ENCODE measurements at places on chromosomes 6 and 20.
A peak's percentile ranks its signal among the peaks of the same experiment; 100 is the strongest.

DNA sequence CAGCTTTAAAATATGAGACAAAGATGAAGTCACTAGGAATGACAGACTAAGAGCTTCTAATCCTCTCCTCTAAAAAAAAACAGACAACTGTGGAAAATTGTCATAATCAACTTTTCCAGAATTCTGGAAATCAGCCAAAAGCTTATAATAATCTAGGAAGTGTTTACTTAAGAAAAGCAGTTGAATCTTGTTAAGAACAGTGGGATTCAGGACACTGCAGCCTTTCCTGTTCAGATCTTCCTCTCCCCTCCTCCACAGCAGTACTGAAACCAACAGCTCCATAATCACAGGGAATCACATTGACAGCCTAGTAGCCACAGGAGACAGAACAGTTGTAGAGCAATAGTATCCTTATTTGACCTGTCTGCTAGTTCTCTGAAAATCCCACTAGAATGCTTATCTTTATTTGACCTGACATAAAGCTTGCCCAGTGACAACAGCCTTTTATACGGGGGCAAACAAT, 41.6 kb downstream of the IBTK start:
- DNase-seq, result peak; percentile 92

- no peak for DNase-seq
Observed at GRCh38 chr6:6781873-6782227, 193.3 kb downstream of the LY86 start.

DNA sequence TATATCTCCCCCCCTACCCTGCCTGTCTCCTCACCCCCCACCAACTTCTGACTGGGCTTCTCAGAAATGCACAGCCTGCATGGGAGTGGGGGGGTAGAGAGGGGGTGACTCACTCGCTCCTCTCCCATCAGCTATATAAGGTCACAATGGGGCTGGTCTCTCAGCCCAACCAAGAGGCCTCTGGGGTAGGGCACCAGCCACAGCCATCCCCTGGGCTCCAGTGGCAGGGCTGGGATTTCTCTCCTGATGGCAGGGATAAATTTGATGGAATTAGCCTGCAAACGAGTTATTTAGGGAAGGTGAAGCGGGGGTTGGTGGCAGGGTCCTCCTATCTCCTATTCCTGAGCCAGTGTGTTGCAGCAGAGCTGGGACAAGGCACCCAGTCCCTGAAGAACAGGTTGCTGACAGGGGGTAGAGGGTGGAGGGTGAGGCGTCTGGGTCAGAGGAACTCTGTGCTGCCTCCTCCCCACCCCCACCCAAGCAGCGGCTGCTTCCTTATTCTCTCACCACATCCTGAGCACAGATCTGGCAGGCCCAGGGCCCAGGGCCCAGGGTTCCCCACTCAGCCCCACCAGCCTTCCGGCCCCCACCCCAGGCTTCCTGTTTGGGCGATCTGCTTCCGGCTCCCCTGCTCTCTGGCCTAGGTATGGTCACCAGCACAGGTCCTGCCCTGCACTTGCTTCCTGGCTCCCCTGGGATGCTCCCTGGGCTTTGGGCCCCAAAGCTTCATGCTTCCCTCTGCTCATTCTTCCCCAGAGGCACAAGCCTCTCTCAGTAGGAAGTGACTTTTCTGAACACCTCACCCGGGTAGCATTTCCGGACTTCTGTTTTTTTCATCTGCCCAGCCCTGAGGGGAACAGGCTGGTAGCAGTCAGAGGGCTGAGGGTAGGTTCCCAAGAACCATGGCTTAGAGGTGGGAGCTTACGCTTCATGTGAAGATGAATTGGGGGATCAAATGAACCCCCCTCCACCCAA, 4.0 kb downstream of the PPP1R18 start:
- peak; percentile 81 for DNase-seq

- DNase-seq, result peak; percentile 83
Observed at GRCh38 chr20:2314759-2315439, 19.1 kb downstream of the TGM3 start.

DNA sequence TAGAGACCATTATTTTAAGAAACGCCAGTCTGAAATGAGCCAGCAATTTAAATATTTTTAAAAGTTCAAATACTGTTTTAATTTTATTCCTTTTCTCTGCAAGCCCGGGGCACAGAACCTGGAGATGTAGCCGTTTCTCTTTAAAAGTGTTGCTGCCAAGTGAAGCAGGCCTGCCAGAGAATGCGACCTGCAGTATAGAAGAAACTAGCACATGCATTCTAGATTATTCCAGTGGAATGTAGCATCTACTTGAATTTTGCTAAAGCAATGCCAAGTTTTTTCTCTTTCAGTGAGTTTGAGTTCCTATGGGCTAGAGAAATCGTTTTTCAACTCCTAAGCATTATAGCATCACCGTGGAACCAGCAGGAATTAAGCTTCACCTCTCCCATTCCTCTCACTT, 101.3 kb downstream of the QRSL1 start:
- no peak for DNase-seq

DNA sequence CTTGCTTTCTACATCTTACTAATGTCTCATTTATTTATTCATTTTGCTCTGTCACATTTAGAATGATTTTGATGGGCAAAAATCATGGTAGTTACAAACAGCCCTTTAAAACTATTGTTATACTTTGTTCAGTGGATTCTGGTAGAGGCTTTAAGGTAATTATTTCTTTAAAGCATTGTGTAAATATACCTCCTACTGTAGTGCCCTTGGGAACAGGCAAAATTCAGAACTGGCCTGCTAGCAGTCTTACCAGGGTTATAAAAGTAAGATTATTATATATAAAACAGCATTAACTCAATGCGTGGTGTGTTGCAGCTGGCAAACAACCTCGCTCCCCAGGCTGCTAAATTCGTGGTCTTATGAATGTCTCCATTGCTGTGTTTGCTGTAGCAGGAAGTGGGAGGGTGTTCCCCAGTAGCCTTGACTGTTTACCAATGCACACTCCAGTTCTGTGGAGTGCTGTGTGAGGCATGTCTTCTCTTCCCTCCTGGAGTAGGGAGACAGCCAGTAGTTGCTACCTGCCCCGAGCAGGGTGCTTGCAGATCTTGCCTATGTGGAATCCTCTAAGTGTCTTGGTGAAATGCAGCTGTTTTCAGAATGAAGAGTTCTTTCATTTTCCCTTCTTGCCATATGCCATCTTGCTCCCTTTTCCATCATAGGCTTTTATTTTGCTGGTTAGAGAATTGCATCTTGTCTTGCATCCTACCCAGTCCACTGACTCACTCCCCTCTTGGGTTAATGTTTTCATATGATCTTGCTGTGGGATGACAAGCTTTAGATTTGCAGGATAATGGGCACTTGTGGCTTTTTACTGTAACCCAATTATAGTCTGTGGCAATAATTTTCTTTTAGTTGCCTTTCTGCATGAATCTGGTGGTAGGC, 45.3 kb downstream of the IGF2R start:
- no peak for DNase-seq

- peak; percentile 77 for DNase-seq
Observed at GRCh38 chr6:26172608-26172968, 85.4 kb downstream of the HFE start.

DNA sequence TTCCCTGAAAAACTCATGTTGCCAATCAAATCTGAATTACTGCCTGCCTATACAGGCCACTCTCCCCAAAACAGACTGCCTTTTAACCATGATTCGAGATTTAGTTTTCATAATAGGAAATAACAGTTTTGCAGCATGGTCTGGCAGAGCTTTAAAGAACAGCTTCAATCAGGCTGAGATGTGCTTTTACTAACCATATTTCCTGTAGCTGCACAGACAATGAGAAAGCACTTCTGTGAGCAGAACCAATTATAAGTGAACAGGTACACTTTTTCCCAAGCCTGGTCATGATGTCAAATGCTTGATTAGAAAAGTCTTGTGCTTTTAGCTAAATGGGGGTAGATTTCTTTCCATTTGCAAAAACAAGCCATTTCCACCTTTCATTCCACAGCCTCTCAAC, 108.2 kb downstream of the THEMIS start:
- DNase-seq, result no peak

GRCh38 chr6:13934721-13935120, 10.0 kb downstream of the RNF182 start:
- DNase-seq, result no peak

GRCh38 chr6:131952886-131953509, 1.8 kb upstream of the CCN2 start:
- DNase-seq, result no peak

- peak; percentile 28 for DNase-seq
Observed at GRCh38 chr6:149766156-149766769, 16.7 kb downstream of the PCMT1 start.

- peak; percentile 28 for DNase-seq
Observed at GRCh38 chr6:45494416-45495135, 116.8 kb upstream of the SUPT3H start.

DNA sequence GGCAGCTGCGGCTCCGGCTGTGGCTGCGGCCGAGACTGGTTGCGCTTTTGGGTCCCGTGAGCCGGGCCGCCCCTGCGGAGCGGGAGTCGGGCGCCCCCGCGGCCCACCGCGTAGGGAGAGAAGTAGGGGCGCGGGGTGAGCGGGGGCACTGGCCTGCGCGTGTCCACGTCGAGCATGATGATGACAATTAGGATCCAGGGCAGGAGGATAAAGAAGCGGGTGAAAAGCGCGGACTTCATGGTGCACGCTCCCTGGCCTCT, 739 bp downstream of the B3GAT2 start:
- DNase-seq, result no peak

DNA sequence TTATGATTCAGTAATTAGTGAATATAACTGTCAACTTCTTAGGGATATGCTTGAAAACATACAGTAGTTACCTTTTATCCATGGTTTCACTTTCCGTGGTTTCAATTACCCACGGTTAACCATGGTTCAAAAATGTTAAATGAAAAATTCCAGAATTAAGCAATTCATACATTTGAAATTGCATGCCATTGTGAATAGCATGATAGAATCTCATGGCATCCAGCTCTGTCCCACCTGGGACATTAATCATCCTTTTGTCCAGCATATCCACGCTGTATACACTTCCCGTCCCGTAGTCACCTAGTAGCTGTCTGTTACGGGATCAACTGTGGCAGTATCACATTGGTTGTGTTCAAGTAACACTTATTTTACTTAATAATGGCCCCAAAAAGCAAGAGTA, 781.7 kb upstream of the CITED2 start:
- DNase-seq, result no peak

DNA sequence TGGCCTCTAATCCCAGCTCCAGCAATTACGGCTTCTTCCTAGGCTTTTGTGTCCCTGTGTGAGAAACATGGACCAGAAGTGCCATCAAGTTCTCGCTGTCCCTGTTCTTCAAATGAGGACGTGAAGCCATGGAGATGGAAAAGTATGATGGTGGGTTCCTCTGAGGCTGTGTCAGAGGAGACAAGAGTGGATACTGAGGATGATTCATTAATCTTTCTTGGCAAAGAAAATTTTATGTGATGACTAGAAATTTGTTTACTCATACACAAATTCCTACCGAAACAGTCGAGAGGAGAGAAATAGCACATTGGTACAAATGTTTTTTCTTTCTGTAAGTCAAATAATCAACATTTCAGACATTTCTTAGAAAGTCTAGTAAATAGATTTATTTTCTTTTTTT, 35.0 kb upstream of the PNRC1 start:
- no peak for DNase-seq

DNA sequence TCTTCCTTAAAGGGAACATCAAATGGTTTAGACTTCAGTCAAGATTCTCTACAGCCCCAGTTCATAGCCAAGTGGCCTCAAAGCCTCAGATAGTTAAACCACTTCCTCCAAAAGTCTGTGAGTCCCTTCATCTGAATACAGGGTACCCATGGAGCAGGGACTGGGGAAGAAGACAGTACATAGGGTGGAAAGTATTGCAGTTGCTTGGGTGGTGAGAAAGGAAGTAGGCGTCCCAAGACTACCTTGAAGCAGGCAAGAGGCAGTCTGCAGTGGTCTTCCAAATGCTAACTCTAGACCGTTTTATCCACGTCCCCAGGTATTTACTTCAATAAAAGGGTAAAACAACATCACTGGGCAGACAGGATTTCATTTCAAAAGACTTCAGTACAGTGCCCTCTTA, 2.0 kb downstream of the FYN start:
- DNase-seq, result peak; percentile 37

- no peak for DNase-seq
Observed at GRCh38 chr20:22523499-22524392, 60.6 kb downstream of the FOXA2 start.

GRCh38 chr20:23515250-23515939, 24.5 kb downstream of the CST8 start:
- DNase-seq, result no peak

- no peak for DNase-seq
Observed at GRCh38 chr20:15061955-15062354, 724.5 kb upstream of the FLRT3 start.

GRCh38 chr6:115363379-115363778, 697.3 kb downstream of the FRK start:
- no peak for DNase-seq

DNA sequence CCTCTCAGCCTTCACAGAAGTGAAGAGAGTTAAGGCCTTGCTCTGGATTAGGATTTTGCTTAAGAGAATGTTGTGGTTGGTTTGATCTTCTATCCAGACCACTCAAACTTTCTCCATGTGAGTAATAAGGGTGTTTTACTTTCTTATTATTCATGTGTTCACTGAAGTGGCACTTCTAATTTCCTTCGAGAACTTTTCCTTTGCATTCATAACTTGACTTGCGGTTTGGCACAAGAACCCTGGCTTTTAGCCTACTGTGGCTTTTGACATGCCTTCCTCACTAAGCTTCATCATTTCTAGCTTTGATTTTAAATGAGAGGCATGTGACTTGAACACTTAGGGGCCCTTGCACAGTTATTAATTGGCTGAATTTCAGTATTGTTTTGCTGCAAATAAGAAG, 166.1 kb upstream of the OPRM1 start:
- DNase-seq, result no peak

DNA sequence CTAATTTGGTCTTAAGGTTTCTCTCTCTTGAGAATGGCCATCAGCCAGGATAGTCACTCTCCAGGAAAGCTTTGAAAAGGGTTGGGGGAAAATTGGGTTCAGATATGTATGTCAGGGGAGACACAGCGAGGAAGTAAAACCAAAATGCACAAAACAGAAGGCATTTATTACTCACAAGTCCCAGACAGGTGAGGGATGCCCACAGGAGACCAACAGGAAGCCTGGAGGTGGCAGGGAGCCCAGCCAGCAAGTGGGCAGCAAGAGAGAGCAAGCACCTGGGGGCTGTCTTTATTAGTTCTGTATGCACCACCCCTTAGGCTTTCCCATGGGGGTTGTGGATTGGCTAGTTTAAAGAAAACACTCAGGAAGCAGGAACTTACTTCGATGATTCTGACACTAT, 707.7 kb downstream of the KIF16B start:
- no peak for DNase-seq

- no peak for DNase-seq
Observed at GRCh38 chr6:11628562-11628961, 91.0 kb downstream of the TMEM170B start.

- no peak for DNase-seq
Observed at GRCh38 chr6:135347887-135348286, 149.7 kb downstream of the AHI1 start.

- no peak for DNase-seq
Observed at GRCh38 chr6:133242637-133243585, 1.8 kb downstream of the EYA4 start.

GRCh38 chr6:167796192-167796981, 30.3 kb upstream of the AFDN start:
- DNase-seq, result no peak

GRCh38 chr6:63637865-63638445, 2.4 kb downstream of the PHF3 start:
- no peak for DNase-seq

- no peak for DNase-seq
Observed at GRCh38 chr20:33769043-33769442, 37.2 kb downstream of the ZNF341 start.

GRCh38 chr20:60192326-60192725, 234.1 kb downstream of the CDH26 start:
- DNase-seq, result no peak

- DNase-seq, result peak; percentile 62
Observed at GRCh38 chr20:35833241-35833640, 61.4 kb downstream of the PHF20 start.
